ENCODE measurements at places on chromosomes 6 and 20.

GRCh38 chr6:35669451-35670045, 19.2 kb downstream of the FKBP5 start:
- DNase-seq, result no peak

DNA sequence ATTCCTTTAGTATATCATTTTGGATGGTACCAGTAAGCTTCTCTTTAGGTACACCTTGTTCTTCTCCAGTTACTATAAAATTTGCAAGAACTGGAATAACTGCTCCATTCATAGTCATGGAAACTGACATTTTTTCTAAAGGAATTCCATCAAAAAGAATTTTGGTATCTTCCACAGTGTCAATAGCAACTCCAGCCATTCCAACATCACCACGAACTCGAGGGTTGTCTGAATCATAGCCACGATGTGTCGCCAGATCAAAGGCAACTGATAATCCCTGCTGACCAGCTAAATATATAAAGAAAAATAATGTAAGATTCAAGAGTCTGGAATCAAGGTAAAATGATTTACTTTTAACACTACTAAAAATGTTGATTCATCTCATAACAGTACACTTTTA, 5.3 kb downstream of the MMUT start:
- DNase-seq, result no peak

DNA sequence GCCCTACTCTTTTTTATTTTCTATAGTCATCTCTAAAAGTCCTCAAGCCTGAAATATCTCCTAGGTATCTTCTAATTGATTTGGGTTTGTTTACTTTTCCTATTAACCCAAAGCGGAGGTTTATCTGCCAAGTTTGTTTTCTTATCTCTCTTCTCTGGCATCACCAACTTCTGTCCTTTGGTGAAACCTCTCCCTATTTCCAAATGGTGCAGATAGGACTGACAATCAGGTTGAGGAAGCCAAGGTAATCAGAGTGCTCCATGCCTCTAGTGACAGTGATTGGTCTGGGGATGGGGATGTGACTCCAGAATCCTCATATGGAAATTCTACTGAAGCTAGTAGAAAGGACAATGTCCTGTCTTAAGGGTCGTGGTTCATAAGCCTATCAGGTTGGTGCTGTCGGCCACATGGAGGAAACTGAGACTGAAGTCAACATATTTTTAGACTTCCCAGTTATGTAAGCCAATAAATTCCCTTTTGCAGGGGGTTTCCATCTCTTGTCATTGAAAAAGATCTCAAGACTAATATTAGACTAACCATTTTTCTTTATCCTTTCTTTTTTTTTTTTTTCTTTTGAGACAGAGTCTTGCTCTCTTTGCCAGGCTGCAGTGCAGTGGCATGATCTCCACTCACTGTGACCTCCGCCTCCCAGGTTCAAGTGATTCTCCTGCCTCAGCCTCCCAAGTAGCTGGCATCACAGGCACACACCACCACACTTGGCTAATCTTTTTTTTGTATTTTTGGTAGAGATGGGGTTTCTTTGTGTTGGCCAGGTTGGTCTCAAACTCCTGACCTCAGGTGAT, 28.0 kb downstream of the KIF6 start:
- no peak for DNase-seq

- no peak for DNase-seq
Measured at GRCh38 chr20:22582964-22583772, 1.2 kb downstream of the FOXA2 start.

DNA sequence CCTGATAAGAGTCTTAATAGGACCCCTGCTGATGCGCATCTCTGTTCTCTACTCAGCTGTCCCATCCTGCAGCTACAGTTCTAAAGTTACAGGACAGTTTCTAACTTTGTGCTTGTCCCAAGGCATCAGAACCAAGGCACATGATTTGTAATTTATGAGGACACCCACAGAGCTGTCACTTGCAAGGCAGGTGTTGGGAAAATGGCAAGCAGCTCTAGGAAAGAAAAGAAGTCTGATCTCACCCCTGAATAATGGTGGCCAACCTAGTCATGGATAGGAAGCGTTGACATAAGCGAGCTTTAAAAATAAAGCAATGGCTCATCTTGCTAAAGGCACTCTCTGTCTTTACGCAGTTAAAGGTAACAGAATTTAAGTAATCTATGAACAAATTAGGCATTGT, 127.6 kb upstream of the VGLL2 start:
- no peak for DNase-seq

DNA sequence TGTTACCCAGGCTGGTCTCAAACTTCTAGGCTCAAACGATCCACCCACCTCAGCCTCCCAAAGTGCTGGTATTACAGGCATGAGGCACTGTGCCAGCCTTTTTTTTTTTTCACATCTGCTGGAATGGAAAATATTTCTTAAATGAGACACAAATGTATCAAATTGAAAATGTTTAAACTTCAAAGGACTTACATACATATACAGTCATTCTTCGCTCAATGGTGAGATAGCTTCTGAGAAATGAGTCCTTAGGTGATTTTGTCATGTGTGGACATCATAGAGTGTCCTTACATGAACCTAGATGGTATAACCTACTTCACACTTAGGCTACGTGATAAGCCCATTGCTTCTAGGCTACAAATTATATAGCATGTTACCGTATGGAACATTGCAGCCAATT, 43.1 kb downstream of the MICA start:
- no peak for DNase-seq

Data from smooth muscle cell of the brain vasculature (primary cell).